Activated T-cell treated with anti-CD3 and anti-CD28 coated beads, Interleukin-2, amount 50 U/mL, for 1 hour (primary cell): ENCODE measurements at places on chromosomes 3 and 15.

GRCh38 chr15:90598031-90598577 lies 68.4 kb downstream of the CRTC3 start:
- no peak for DNase-seq

DNA sequence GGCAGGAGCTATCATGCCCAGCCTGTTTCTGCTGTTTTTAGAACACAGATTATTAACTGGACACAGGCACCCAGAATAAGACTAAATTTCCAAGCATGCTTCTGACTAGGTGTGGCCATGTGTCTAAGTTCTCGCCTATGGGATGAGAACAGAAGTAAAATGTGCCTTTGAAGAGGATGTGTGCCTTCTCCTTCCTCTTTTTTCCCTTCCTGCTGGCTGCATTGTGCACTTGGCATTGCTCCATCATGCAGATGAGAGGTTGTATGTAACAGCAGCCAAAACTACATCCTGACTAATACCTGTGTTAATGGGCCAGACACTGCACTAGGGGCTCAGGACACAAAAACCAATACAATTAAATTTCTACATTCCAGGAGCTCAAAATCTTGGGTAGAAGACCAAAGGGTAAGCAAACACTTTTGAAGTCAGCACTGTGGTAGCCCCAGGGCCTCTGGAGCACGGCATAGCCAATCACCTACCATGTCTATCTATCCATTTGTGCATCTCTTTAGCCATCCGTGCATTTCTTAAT lies 40.9 kb upstream of the RNU6-1 start:
- no peak for DNase-seq

DNA sequence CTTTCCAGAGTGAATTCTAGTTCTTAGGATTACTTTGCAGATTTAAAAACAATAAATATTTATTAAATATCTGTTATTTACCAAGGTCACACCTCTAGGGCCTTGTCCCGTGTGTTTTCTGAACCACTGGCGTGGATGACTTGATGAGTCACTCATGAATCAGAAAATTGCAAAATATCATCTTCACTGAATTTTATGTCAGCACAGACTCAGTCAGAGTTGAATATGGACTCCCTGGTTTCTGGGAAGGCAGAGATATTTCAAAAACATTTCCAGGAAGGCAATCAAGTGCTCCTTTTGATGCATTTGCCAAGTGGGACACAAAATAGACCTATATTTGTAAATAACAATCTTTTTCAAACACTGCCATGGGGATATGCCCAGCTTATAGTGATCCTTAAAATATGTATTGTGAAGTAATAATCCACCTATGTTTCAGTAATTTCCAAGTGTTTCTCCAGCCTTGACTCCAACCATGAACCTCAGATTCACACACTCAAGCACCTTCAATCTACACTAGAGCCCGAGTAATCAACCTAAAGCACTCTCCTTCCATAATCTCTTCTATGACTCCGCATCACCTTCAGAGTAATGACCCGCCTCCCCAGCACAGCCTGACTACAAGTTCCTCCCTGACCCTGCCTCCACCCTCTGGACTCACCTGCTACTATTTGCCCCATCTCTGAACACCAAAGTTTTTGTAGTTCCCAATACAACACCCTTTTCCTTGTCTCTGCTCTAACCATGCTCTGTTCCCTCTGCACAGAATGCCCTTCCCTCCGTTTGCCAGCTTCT lies 24.3 kb downstream of the DPH3 start:
- no peak for DNase-seq

DNA sequence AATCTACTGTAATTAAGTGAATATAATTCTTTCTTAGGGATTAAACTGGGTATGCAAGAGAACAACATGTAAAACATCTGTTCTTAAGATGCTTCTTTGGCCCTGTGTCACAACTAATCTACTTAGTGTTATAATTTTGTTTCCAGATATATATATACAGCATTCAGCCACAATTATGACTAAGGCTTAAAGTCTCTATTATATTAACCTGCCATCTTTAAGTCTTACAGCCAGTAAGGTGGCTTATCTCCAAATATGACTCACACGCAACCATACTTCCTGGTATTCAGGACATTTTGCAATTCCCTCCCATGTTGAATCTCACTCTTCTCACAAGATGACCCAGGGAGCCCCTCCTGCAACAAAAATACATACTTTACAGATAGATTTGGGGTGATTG lies 6.6 kb upstream of the KBTBD8 start:
- DNase-seq = no peak

GRCh38 chr3:110767838-110768237 lies 303.8 kb upstream of the NECTIN3 start:
- DNase-seq = no peak
